GDM1 (cell line): ENCODE measurements at places on chromosomes 13 and 19.
A peak's percentile ranks its signal among the peaks of the same experiment; 100 is the strongest.

DNA sequence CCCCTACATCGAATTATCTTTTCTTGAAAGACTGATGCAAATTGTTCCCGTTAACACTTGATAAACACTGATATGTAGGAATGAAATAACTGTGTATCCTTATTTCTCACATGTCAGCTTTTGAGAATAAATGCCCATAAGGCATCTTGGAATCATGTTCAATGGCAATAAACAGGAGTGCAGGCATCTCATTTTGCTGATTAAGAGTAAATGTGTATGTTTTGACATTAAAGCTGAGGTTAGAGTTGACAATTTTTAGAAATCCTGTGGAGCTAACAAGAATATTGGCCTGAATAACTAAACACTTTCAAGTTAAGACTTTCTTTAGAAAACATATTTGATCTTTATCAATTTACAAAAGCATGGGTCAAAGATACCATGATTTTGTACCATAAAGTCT is 646.2 kb upstream of the MIR17HG start:
- DNase-seq = no peak

- DNase-seq = no peak
These were observed 213.5 kb upstream of the IRS2 start for GRCh38 chr13:109999659-110000533.

DNA sequence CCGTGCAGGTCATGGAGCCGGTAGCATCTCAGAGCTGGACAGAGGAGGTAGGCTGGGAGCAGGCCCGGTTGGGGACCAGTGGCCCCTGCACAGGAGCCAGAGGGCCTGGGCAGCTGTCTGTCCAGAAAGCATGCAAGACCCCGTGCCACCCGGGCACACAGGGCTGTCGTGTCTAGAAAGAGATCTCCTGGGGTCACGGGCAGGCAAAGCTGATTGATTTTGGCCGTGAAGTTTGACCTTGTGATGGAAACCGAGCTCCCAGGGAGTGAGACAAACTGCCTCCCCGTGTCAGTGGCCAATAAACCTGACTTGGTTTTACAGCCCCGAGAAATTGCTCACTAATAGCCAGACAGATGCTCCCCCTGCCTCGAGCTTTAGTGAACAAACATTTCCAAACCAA is 98.8 kb downstream of the KDM4B start:
- no peak for DNase-seq

DNA sequence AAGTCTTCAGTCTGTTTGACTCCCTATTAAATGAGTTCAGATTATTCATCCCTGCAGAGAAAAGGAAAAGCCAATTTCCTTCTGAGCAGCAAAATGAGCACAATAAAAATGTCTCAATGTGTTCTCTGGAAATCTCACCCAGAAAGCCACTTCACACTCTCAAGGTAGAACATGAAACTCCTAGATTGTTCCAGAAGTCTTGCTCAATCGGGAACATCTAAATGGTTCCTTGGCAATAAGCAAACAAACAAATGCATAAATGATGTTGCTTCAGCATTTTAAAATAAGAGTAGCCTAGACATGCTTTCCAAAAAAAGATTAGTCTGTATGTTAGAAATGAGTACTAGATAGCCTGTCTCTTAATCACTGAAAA is 59.7 kb upstream of the TNFRSF19 start:
- no peak for DNase-seq

- peak; percentile 27 for DNase-seq
These were observed 17.7 kb downstream of the SIAH3 start for GRCh38 chr13:45833663-45834375.

GRCh38 chr19:50658441-50659317 is 9.4 kb downstream of the C19orf81 start:
- DNase-seq = peak; percentile 91

GRCh38 chr13:80955501-80955900 is 614.6 kb upstream of the SPRY2 start:
- DNase-seq = no peak

DNA sequence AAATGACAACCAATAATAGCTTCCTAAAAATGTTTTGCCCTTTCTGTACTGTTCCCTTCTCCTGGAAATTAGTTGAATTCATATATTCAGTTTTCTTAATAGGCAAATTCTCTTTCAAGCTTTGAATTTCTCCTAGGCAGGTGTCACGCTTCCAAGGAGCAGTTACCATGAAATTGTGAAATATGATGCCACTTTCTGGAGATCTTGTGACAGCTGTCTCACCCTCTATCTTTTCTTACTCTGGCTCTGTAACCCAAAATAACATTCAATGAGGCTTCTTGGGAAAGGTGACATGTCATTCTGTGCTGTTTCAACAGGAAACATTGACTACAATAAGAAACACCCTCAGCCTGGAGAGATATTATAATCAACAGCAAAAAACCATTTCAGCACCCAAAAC is 80.3 kb upstream of the MRI1 start:
- no peak for DNase-seq

DNA sequence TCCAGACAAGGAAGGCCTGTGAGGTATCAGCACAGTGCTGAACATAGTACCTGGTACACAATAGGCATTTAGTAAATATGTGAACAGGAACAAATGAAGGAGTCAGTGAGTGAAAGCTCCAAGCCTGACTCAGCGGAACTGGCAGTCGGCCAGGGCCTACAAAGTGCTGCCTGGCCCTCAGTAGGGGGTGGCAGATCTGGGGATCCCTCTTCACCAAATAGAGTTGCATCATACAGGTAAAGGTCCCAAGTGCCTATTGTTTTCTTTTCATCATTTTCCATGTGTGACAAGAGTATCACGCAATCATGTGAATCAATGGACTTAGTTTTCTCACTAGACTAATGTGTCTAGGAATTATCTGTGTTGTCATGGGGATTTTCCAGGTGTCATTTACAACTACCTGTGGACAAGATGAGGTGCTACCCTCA is 9.2 kb downstream of the CYP2B6 start:
- no peak for DNase-seq
